COR-L47 (cell line): ENCODE measurements at places on chromosomes 6 and 20.

DNA sequence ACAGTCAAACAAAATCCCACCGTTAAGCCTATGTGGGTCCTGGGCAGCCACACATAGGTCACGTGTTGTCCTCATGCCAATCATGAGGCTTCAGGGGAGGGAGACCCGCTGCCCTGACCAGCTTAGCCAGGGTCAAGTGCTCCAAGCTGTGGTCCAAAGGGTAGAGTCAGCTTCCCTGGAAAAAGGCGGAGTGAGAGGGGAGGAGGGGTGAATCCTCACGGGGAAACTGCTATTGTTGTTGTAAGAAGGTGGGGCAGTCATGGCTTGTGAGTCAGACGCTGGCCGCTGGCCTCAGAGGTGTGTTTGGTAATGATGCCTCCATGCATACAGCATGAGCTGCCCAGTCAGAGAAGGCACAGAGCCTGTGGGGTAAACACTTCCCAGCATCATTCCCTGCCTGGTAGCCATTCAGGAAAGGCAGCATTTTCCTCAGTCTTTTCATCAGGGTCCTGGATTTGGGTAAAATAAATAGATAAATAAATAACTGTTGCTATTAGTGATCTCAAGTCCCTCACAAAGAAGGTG is 8.7 kb downstream of the CST3 start:
- no peak for DNase-seq

- DNase-seq = no peak
Observed at GRCh38 chr6:156729248-156729647, 47.9 kb upstream of the ARID1B start.

GRCh38 chr6:6711832-6712448 is 123.4 kb downstream of the LY86 start:
- no peak for DNase-seq

DNA sequence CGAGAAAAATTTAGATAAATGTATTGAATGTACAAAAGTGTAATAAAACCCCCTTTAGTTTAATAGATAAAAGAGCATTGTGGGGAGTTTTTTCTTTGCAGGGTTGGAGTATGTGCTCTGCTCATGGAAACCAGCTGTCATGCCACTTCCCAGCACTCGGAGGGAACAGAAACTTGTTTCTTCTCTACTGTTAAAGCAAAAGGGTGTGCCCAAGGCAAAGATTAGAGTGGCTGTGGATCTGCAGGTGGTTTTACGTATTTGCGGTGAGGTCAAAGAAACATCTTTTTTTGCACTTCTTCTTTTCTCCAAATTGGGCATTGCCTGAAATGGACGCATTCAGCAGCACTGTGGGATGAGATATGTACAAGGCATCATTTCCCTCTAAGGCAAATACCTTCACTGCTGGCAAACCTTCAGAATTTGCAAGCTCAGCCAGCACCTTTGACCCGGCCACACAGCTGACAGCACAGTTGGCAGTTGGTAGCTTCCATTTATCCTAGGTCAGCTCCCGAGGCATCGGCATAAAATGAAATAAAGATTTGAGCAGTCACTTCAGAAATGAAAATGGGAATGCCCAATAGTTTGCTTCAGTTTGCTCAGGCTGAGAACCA is 178.4 kb upstream of the EYA4 start:
- DNase-seq = no peak

- DNase-seq = peak; percentile 49
Observed at GRCh38 chr6:83055366-83055964, 10.2 kb downstream of the UBE3D start.

DNA sequence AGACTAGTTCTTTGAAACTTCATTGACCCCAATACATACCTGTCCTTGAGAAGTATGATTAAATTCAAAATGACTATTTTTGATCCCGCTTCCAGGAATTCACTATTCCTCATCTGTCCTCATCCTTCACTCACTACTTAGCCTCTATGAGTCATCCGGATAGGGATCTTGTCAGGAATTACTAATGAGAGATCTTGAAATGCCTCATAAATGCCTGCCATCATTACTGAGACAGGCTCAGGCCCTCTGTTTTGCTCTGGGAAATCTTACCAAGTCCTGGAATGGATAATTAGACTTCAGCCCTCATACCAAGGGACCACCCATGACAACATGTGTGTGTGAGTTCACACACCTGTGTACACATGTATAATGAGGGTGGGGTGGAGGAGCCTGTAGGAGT is 2.8 kb upstream of the CYP24A1 start:
- no peak for DNase-seq

GRCh38 chr6:170250455-170250854 is 40.4 kb downstream of the DLL1 start:
- no peak for DNase-seq

GRCh38 chr6:131954775-131955107 is 3.6 kb upstream of the CCN2 start:
- no peak for DNase-seq

GRCh38 chr6:146670161-146670560 is 71.4 kb downstream of the ADGB start:
- DNase-seq = no peak

DNA sequence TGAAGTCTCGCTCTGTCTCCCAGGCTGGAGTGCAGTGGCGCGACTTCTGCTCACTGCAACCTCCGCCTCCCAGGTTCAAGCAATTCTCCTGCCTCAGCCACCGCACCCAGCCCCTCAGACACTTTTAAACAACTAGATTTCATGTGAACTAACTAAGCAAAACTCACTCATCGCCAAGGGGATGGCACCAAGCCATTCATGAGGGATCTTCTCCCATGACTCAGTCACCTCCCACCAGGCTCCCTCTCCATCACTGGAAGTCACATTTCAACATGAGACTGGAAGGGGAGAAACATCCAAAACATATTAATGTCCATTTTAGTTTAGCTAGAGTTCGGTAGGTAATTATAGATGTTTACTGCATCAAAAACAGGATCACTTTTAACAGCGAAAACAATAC is 95.9 kb upstream of the PRL start:
- DNase-seq = no peak

DNA sequence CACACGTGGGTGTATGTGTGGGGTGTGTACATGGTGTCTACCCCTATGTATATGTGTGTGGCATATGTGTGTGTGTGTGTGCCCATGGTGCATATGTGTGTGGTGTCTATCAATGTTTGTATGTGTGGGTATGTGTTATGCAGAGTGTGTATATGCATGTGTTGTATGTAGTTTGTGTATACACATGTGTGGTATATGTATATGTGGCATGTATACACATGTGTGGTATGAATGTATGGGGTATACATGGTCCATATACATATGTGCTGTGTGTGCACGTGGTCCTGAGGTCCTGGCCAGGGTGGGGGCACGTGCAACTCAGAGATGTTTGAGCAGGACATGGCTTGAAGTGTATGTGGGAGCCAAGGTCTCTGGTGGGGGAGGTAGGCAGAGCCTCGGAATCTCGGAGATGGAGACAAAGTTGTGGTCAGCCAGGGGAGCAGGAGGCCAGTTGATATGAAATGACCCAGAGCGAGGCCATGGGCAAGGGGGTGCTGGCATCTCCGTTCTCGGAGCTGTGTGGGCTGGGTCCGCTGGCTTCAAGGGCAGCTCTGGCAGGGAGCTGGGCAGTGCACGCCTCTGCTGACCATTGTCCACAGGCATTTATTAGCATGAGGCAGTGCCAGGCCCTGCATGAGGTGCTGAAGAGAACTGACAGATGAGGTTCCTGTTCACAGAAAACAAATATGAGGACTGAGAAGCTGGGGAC is 276.2 kb upstream of the CHD6 start:
- no peak for DNase-seq

GRCh38 chr6:70257768-70258273 is 45.1 kb downstream of the COL9A1 start:
- DNase-seq = no peak

GRCh38 chr6:42627674-42628073 is 63.8 kb downstream of the UBR2 start:
- DNase-seq = no peak
